ENCODE measurements at places on chromosomes 11 and 22. TPM values are rescaled to one million over a fixed set of nuclear protein-coding genes. Genes with fewer than 3 reads are reported as not detected.
A peak's percentile ranks its signal among the peaks of the same experiment; 100 is the strongest.

The DUSP8 gene
- total RNA-seq: 10.1 TPM

The CHST1 gene
- total RNA-seq: 1.1 TPM

- no peaks in the 10 kb centered on the region for H3K36me3 ChIP-seq
- H3K4me3 ChIP-seq: no peak overlapping the region
- H3K27me3 ChIP-seq: no peaks in the 10 kb centered on the region
- H3K4me1 ChIP-seq: peaks cover 23% of the 10 kb centered on the region
Observed at GRCh38 chr11:83033972-83034672, 37.6 kb downstream of the RAB30 start.

DNA sequence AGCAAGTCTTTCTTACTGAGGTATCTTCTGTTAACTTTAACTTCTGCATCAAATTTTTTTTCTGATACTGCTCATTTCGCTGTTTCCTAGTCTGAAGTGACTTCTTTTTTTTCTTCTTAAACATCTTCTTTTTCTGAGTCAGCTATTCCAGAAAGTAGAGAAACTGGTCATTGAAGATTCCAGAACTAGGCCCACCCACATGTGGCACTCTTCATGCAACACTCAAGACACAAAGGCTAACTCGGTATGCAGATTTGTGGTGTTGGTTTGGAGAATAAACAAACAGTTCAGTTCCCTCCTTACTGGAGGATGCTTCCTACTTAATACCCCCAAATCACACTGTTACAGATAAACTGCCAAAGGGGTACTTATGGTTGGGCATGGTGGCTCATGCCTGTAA, 25.2 kb upstream of the MTCH2 start:
- no peak for DNase-seq
- H3K36me3 ChIP-seq: no peaks in the 10 kb centered on the region
- peak overlapping the region; percentile 87 for H3K27ac ChIP-seq
- no peak overlapping the region for H3K4me3 ChIP-seq

DNA sequence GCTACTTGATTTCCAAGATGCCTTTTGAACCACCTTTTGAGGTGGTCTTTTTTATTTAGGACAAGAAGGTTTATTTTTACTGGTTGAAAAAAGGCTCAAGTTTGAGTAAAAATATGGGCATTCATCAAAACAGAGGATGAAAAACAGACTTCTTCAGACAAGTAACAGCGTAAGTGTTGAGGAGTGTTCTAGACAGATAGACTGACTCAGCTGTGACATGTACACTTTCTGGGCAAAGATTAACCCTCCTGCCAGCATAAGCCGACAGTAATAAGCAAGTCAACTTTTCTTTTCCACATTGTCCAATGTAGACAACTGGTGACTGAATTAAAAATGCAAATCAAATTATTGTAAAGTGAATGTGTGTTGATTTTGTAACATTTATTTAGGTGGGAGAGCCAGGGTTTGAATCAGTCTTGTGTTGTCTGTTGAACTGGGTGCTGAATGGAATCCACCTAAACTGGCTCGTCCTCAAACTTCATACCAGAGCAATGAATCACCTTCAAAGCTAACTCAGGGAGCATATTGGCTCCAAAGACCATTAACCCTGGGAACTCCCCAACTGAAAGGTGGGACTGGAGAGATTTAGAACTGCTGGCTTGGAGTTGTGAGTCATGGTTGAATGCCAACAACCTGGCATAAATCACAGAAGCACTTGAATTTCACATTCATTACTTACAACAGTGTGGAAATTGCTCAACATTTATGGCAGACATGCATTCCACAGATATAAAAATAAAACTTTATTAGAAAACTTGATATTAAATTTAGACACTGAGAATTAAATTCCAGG, 377.0 kb downstream of the ETS1 start:
- no peaks in the 10 kb centered on the region for H3K4me1 ChIP-seq
- H3K27me3 ChIP-seq: no peaks in the 10 kb centered on the region
- H3K4me3 ChIP-seq: no peak overlapping the region
- H3K27ac ChIP-seq: no peak overlapping the region
- DNase-seq: no peak

- H3K36me3 ChIP-seq: no peaks in the 10 kb centered on the region
- H3K27ac ChIP-seq: no peak overlapping the region
- peaks cover 10% of the 10 kb centered on the region for H3K4me1 ChIP-seq
- DNase-seq: no peak
Observed at GRCh38 chr11:12284316-12285050, 92.9 kb upstream of the PARVA start.
